NCI-H460 (cell line): ENCODE measurements at places on chromosomes 5 and 9.

DNA sequence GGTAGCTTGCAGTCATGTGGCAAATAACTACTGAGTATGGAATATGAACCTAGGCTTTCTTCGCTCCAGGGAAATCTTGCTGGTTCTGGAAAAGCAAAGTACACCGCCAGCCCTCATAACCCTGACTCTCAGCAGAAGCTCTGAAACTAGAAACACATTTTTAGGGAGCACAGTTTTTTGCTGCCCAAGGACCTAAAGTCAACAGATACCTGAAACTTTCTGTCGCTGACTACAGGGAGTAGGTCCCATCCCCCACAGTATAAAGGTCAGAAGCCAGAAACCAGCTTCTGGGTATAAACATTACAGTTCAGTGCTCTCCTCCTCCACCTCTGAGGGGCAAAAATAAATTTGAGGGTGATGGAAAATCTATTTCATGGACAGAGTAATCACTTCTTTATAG, 3.0 kb downstream of the ATOX1 start:
- DNase-seq = no peak

DNA sequence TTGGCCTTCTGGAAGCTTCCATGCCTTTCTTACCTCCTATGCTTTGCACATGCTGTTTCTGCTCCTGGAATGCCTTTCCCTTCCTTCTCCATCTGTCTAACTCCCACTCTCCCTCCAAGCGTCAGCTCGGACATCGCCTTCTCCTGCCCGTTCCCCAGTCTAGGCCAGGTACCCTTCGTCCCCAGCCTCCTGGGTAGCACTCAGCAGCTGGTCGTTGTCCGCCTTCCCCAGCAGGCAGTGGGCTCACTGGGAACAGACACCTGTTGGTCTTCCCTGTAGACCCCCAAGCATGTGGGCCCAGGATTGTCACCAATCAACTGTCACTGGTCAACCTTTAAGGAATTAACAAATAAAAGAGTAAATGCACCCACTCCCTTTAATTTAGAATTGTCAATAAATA, 202.2 kb downstream of the RGS3 start:
- DNase-seq = no peak

DNA sequence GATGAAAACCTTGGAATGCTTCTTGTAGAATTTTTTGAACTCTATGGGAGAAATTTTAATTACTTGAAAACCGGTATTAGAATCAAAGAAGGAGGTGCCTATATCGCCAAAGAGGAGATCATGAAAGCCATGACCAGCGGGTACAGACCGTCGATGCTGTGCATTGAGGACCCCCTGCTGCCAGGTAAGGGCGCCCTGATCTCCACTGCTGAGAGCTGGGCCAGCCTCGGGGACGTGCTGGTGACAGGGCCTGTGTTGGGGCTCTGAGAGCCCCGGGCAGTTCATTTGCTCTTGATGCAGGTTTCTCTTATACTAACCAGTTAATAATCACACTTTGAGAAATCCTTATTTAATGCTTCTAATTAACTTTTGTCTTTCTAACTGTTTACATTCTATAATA, 33.0 kb downstream of the TENT4A start:
- no peak for DNase-seq

- DNase-seq = no peak
These were observed 495.1 kb downstream of the CDH18 start for GRCh38 chr5:19492861-19493260.

GRCh38 chr5:132101385-132101880, 27.8 kb downstream of the CSF2 start:
- DNase-seq = no peak

DNA sequence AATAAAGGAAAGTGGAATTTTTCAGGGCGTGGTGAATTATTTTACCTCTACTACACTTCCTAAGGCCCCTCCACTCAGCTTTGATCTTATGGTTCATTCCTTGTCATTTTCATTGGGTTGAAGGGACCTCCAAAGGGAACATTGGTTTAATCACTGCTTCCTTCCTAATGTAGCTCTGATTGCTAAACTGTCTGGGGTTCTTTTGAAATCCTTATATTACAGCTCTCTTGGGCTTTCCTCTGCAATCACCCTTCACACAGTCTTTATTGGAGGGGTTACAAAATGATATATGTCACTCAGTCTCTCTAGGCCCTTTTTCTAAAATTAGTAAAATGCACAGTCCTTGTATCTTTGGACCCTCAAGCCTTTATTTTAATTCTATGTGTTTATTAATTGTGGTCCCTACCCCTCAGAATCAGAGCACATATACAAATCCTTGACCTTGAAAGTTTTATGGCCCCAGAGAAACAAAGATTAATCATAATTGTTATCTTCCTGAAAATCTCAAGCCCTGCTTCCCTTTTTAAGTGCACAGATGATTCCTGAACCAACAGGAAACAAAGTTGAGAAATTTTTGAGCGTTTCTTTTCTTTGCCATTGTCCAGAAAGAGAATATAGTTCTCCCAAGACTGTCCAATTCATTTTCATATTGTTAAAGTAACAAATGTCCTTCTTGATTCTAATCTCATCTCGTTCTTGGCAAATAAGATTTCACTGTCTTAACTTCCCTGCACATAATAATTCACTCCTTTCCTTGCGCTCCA, 330.0 kb downstream of the ARRDC3 start:
- DNase-seq = no peak

- no peak for DNase-seq
These were observed 51.5 kb downstream of the UBE2R2 start for GRCh38 chr9:33868440-33868973.

GRCh38 chr5:19771174-19771835, 216.7 kb downstream of the CDH18 start:
- DNase-seq = no peak

- DNase-seq = no peak
These were observed 45.0 kb upstream of the N4BP3 start for GRCh38 chr5:178068293-178068692.

DNA sequence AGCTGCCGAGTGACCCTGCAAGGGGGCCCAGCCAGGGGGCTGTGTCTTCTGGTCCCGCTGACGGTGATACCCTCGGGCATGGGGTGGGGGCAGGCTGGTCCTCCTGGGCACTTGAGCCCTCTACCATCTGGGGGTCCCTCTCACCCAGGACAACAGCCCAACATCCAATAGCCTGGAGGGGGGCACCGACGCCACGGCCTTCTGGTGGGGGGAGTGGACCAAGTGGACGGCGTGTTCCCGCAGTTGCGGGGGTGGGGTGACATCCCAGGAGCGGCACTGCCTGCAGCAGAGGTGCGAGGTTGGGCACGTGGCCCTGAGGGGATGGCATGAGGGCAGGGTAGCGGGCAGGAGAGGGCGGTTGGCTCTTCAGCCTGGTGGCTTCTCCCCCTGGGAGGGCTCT, 2.8 kb downstream of the ADAMTSL2 start:
- no peak for DNase-seq

GRCh38 chr5:16502866-16503265, 37.3 kb upstream of the ZNF622 start:
- DNase-seq = peak; percentile 64

DNA sequence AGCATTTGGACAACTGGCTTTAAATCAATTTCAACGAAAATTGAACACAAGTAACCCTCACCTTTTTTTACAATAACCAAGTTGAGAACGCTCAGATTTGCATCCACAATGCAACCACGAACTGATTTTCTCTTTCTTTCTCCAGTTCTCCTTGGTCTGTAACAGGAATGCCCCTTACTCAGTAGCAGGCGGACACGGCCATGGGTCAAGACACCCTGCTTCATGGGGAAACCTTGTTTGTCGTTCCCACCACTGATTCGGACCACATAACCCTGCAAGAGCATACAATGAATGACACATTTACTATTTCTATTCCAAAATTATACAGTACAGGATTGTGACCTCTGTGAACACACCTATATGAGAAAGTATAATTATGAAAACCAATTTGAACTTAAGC, 1.4 kb downstream of the RPS6 start:
- no peak for DNase-seq

- no peak for DNase-seq
These were observed 100.1 kb downstream of the PSAT1 start for GRCh38 chr9:78397045-78397444.

DNA sequence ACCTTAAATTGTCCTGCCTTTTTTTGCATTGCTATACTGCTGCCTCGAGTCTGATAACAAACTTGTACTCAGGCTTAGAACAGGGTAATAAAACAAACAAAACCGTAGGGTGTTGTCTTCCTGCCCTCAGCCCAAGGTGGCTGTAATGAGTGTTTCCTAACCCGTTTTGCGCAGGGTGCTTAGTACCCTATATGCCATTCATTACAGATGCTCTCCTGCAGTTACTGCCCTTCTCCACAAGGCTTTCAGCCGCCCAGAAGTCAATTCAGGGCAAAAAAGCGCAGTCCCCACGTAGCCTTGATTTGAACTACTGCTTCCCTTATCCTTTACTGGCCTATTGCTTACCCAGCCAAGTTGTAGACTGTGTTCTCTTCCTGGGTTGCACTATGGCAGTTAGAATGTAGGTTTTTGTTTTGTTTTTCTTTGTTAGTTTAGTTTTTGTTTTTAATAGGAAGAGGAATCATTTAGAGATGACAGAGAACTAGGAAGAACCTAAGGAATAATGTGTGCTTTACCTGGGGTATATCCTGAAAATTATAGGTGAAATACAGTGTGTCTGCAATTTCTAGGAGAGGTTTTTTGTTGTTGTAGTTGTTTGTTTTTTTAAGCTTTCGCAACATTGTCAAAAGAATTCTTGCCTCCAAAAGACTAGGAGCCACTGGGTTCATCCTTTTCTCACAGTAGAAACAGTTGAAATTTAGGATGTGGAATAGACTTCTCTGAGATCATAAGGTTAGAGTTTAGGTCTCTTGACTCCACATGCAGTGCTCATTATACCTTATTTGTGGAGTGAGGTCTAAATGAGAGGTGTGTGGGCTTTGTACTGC, 1.3 kb downstream of the HMGXB3 start:
- peak; percentile 69 for DNase-seq

- no peak for DNase-seq
These were observed 143.8 kb upstream of the MAP3K1 start for GRCh38 chr5:56671571-56671970.

DNA sequence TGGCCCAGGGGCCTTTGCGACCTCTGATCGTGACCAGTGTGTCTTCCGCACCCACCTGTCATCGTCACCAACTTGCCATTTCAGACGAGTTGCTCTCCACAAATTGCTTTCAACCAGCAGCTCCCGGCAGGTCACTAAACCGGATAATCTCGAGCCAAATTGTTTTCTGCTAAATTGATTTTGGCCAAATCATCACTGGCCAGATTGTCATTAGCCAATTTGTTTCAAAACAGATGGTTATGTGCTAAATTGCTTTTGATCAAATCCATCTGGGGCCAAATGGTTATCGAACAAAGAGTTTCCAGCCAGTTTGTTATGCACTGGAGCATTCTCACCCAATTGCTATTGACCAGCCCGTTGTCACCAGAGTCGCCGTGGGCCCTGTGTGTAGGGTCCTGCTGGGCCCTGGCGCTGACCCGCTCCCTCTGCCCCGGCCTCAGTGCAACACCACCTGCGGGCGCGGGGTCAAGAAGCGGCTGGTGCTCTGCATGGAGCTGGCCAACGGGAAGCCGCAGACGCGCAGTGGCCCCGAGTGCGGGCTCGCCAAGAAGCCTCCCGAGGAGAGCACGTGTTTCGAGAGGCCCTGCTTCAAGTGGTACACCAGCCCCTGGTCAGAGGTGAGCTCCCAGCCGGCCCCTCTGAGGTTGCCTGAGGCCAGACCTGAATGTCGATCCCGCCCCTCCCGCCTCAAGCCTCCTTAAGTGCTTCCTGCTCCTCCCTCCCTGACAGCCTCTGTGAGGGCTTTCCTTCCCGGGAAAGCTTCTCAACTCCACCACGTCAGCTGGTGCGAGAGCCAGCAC, 35.6 kb downstream of the ADAMTSL2 start:
- DNase-seq = no peak

DNA sequence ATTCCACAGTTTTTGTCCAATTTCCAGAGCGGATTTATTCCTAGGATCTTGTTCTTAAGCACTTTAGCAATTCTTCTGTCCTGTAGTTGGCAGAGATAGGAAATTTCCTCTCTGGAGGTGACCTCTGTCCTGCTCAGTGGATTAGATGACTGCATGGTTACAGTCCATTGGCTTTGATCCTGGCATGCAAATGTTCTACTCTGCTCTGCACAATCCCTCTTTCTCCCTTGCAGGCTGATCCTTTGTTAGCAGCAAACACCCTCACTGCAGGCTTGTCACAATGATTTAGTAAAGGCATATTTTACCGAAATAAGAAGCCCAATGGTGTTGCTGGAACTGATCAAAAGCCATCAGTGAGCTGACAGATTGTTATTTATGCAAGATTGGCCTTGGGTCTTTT, 243.8 kb downstream of the COX7C start:
- no peak for DNase-seq

GRCh38 chr5:120435129-120435528, 29.0 kb upstream of the PRR16 start:
- DNase-seq = no peak

DNA sequence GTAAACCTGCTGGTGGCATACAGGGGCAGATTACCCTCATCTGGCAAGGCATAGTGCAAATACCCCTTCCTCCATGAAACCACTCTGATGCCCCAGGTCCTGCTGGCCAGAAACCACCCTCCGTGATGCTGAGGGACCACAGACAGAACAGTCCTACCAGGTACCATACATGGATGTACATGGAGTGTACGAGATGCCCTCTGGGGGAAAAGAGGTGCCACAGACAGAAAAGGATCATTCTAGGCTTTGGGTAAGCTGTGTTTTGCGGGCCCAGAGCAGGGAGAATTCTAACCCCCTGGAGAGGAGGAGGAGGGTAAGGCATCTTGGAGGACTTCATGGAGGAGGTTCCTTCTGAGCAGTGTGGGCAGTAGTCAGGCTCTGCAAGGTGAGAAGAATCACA, 68.3 kb downstream of the GABBR2 start:
- no peak for DNase-seq

GRCh38 chr5:176675676-176676360, 28.5 kb downstream of the TSPAN17 start:
- peak; percentile 20 for DNase-seq

DNA sequence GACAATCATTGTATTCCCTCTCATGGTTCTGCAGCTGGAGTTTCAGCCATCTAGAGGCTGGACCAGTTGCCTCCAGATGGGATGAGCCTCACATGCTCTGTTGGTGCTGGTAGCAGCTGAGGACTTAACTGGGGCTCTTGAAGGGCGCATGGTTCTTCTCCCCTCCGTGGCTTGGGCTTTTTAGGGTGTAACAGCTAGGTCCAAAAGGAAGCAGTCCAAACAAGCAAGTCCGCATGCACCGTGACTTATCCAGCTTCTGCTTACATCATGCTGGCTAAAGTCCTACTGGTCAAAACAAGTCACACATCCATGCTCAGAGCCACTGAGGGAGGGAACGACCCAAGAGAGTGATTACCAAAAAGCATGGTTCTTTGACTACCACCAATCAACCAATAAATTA, 31.6 kb upstream of the SH3RF2 start:
- DNase-seq = no peak

DNA sequence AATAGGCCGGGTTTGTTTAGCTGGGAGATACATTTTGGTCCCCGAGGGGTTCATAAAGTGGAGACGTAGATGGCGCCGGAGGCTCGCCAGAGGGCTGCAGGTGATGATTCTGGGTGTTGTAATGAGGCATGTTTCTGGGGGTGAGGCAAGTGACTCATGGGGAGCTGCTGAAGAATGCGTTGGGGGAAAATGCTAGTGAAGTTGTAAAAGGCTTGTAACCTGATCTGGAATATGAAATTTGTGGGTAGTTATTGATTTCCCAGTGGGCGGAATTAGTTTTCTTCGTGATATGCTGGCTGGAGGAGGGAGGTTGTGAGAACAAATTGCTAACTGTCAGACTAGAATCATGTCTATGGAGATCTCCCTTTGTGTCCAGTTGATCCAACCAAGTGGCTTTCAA, 158.3 kb downstream of the DOCK2 start:
- DNase-seq = no peak

GRCh38 chr5:77558266-77558665, 66.2 kb upstream of the WDR41 start:
- DNase-seq = no peak

GRCh38 chr5:176389135-176390123, 878 bp downstream of the HIGD2A start:
- no peak for DNase-seq
